Right ventricle myocardium superior (tissue), 1 donor: ENCODE measurements at places on chromosomes 1 and 21.

DNA sequence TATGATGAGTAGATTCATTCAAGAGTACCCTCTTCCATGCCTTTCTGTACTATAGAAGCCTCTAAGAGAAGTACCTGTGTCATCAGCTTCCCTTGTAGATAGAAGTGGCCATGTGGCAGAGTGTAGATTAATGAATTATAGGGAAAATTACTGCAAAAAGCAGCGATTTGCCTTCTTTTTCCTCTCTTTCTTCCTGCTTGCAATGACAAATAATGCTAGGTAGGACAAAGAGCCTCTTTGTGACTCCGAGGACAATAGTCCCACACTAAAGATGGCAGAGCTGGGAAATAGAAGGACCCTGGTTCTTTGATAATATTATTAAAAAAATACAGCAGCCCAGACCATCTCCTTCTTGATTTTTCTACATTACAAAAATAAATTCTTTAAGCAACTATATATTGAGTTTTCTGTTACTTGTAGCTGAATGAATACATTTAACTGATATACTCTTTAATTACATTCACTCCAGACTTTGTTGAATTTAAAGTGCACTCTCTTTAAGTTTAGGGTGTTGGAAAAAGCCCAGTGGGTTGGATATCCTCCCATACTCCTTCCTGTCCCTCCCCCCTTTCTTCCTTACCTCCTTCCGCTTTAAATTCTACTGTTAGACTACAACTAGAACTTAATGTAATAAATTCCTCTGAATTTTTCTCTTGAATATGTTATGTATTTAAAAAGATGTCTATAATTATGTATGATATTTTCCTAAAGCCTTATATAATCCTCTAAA lies 198.2 kb upstream of the APP start:
- no peak for DNase-seq

- DNase-seq, result no peak
Observed at GRCh38 chr1:226470921-226471866, 63.3 kb upstream of the PARP1 start.

- DNase-seq, result no peak
Observed at GRCh38 chr1:222656391-222657155, 38.7 kb downstream of the MIA3 start.

- no peak for DNase-seq
Observed at GRCh38 chr1:71649608-71650007, 568.8 kb upstream of the ZRANB2 start.

DNA sequence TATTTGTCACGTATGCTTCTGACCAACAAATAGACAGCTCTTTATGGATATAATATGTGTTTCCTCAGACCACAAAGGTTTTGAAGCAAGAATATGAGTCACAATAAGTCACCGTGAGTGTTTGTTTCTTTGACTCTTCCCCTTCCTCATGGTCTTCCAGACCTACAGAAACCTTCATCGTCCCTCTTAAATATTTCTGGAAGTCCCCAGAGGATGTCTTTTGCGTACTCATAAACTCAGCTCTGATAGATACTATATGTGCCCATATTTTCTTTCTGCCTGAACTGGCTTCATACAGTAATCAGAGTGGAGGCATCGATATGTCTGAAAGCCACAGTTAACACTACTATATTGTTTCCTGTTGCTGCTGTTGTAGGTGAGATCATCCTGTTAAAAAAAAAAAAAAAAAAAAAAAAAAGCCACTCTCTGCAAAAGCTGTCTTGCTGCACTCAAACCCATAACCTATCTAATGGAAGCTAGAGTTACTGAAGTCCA lies 38.4 kb downstream of the ADAMTS1 start:
- no peak for DNase-seq
